B cell (primary cell): ENCODE measurements at places on chromosomes 7 and 10. TPM values are rescaled to one million over a fixed set of nuclear protein-coding genes. Genes with fewer than 3 reads are reported as not detected.

The NCF1 gene
- total RNA-seq = 183 and 189 TPM in 2 replicates

The ZSCAN21 gene
- total RNA-seq = 12.9 and 13.2 TPM in 2 replicates

The GSTO2 gene
- total RNA-seq = 0.89 and 1.4 TPM in 2 replicates

The IFIT1B gene
- not detected in 2 replicates for total RNA-seq

The HK1 gene
- total RNA-seq = 38.2 and 40.8 TPM in 2 replicates

The SLIT1 gene
- total RNA-seq = 0.29 and 0.49 TPM in 2 replicates

The HACD1 gene
- 1.1 and 1.6 TPM in 2 replicates for total RNA-seq

The OR2A5 gene
- total RNA-seq = not detected in 2 replicates

The MMP21 gene
- total RNA-seq = 0.15 TPM in 2 replicates

The NEUROD6 gene
- not detected in 2 replicates for total RNA-seq

The LBX1 gene
- not detected in 2 replicates for total RNA-seq

The ZNF804B gene
- total RNA-seq = not detected in 2 replicates

The CALML5 gene
- not detected in 2 replicates for total RNA-seq
